ENCODE measurements at places on chromosomes 4 and X.

DNA sequence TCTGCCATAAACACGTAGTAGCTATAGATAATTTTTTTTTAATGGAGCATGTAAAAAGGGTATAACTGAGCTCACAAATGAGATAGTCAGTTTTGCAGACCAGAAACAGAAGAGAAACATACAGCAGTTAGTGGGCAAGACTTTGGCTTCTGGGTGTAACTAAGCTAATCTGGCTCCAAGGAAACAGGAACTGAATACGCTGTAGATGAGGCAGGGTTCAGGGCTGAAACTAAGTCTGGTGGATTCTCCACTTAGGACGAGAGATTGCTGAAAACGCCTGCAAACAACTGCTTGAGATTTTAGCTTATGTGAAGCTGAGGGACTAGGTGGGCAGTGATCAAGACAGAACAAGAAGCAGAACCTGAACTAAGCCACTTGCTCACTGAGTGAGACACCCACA is 91.7 kb downstream of the SMIM20 start:
- no peak for DNase-seq

DNA sequence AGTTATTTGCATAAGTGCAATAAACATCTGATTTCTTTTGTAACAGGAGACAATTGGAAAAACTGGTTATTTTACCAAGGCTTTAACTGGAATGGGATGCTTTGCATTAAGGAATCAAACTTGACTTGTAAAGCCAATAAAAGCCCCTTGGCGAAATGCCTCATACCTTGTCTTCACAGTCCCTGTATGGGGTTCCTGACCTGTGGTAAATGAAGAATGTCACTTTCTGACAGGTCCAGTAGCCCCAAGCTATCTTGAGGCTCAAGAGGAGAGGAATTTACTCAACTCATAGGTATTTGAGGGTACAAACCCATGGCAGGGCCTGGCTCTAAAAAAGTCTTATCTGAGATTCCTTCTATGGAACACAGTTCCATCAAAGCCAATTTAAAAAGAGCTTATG is 78.0 kb downstream of the ACOX3 start:
- DNase-seq, result no peak

- no peak for DNase-seq
Measured at GRCh38 chr4:22233230-22233629, 282.6 kb downstream of the ADGRA3 start.

GRCh38 chrX:7286168-7286837 is 138.3 kb upstream of the PUDP start:
- no peak for DNase-seq

DNA sequence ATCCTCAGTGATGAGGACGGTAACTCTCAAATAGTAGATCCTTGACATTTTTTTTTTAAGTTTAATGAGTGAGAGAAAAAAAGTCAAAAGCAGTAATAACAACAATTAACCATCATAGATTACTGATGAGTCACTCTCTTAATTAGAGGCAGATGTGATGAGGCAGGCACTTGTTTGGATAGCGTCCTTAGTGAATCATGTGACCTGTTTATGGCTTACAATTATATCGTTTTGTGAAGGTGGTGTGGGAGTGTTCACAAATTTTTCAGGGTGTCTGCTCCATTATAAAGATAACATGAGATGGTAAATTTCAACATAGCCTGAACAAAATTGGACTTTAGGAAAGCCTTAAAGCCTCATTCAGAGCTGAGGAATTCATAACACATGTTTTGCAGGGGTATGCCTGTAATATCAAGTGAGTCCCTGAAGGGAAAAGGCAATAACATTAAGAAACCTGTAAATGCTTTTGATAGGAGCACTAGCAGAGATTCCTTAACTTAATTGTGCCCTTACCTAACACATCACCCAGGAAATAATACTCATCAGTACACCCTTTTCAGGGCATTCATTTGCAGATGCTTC is 51.9 kb upstream of the XIAP start:
- no peak for DNase-seq
